ENCODE measurements at places on chromosomes 3 and 15.

DNA sequence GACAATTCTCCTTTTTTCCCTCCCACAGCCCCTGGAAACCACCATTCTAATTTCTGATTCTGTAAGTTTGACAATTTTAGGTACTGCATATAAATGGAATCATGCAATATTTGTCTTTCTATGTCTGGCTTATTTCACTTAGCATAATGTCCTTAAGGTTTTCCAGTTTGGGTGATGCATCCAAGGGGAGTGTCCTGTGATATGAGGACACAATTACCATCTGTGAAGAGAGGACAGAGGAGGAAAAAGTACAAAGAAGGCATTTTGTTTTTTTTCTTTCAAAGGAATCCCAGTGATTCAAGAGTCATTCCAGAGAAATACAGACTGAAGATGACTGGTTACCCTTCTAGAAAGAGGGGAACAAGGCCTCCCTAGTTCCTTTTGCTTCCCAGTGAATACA is 514.7 kb upstream of the TGFBR2 start:
- no peak for DNase-seq
- H3K27me3 ChIP-seq = no peaks in the 10 kb centered on the region
- no peak overlapping the region for H3K4me3 ChIP-seq
- no peaks in the 10 kb centered on the region for H3K36me3 ChIP-seq

GRCh38 chr3:146626403-146627122 is 21.4 kb upstream of the PLSCR5 start:
- DNase-seq = no peak
- no peaks in the 10 kb centered on the region for H3K4me1 ChIP-seq
- H3K4me3 ChIP-seq = no peak overlapping the region
- H3K27me3 ChIP-seq = no peaks in the 10 kb centered on the region
- H3K36me3 ChIP-seq = no peaks in the 10 kb centered on the region

DNA sequence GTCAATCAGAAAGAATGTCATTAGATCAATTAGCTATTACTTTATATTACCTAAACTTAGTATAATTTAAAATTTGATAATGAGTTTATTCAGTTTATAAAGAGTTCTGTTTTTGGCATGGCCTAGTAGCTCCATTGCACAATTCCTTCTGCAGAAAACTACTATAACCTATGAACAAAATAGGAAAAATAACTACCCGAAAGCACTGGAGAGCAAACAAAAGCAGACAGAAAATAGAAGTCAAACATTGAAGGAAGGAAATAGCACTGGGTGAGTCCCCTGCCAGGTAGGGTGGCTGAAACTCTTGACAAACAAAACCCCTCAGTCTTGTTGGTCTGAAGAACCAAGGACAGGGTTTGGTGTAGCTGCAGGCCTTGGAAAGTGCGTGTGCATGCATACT is 37.5 kb downstream of the CMC1 start:
- no peak overlapping the region for H3K27ac ChIP-seq
- DNase-seq = no peak

DNA sequence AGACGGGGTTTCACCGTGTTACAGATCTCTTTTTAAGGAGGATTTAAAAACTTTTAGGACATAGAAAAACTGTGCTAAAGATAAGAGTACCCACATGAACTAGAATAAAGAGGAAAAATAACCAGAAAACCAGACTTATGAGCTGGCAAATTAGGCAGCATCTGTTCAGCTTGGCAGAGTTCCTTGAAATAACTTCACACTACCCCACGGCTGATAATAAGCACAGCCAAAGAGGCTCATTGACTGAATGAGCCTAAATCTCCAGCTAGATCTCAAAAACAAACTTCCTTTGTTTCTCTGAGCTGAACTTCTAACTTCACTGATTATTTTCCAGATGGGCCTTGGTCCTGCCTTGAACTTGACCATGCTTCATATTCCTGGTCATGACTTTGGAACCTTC is 26.7 kb upstream of the PIK3R4 start:
- no peak overlapping the region for H3K4me3 ChIP-seq
- H3K36me3 ChIP-seq = no peaks in the 10 kb centered on the region
- DNase-seq = no peak
- H3K27me3 ChIP-seq = peaks cover 4% of the 10 kb centered on the region
- H3K4me1 ChIP-seq = no peaks in the 10 kb centered on the region

- H3K27me3 ChIP-seq = no peaks in the 10 kb centered on the region
- H3K4me3 ChIP-seq = no peak overlapping the region
- H3K36me3 ChIP-seq = no peaks in the 10 kb centered on the region
- no peak overlapping the region for H3K27ac ChIP-seq
- no peak for DNase-seq
Measured at GRCh38 chr15:66816201-66816600, 114.2 kb downstream of the SMAD6 start.

DNA sequence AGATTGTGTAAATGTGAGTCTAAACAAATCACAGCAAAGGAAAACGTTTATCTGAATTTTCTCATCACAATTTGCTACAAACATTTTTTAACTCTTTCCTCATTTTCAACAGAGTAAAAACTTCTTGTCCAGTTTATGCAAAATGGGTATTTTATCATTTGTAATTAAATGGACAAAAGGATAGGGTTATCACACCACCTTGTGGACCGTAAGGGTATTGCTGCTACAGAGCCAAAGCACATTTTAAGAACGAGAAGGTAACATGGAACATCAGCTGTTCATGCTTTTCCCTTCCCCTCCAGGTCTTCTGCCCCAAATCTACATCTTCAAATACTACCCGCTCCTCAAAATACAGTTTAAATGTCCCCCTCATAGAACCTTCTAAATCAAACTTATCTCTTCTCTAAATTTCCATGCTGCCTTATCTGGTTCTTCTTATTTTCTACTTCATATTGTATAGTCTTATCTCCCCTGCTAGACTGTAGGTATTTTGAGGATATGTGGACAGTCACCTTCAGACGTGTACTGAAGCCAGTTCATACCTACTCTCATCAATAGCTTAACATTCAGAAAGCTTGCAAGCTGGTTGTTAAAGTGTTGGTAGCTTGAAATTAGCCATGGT is 12.8 kb upstream of the SETMAR start:
- no peak overlapping the region for H3K27ac ChIP-seq
- H3K4me3 ChIP-seq = no peak overlapping the region
- peaks cover 8% of the 10 kb centered on the region for H3K27me3 ChIP-seq
- H3K4me1 ChIP-seq = no peaks in the 10 kb centered on the region

- DNase-seq = peak; percentile 83
- no peaks in the 10 kb centered on the region for H3K27me3 ChIP-seq
- peaks cover 15% of the 10 kb centered on the region for H3K4me1 ChIP-seq
- H3K4me3 ChIP-seq = no peak overlapping the region
- H3K27ac ChIP-seq = no peak overlapping the region
- H3K36me3 ChIP-seq = no peaks in the 10 kb centered on the region
Measured at GRCh38 chr3:86969500-86970189, 21.3 kb downstream of the VGLL3 start.

- no peaks in the 10 kb centered on the region for H3K4me1 ChIP-seq
- no peak overlapping the region for H3K27ac ChIP-seq
- H3K4me3 ChIP-seq = no peak overlapping the region
- DNase-seq = peak; percentile 18
- no peaks in the 10 kb centered on the region for H3K36me3 ChIP-seq
Measured at GRCh38 chr3:160044121-160044520, 55.5 kb downstream of the IL12A start.

- H3K4me3 ChIP-seq = no peak overlapping the region
- no peaks in the 10 kb centered on the region for H3K36me3 ChIP-seq
- DNase-seq = no peak
- no peaks in the 10 kb centered on the region for H3K4me1 ChIP-seq
Measured at GRCh38 chr15:96367311-96368200, 37.1 kb downstream of the NR2F2 start.

- no peaks in the 10 kb centered on the region for H3K36me3 ChIP-seq
- no peaks in the 10 kb centered on the region for H3K27me3 ChIP-seq
- peaks cover 31% of the 10 kb centered on the region for H3K4me1 ChIP-seq
- no peak overlapping the region for H3K4me3 ChIP-seq
Measured at GRCh38 chr3:172145031-172145686, 105.8 kb downstream of the FNDC3B start.

- DNase-seq = peak; percentile 78
- H3K4me1 ChIP-seq = peaks cover 21% of the 10 kb centered on the region
- H3K36me3 ChIP-seq = no peaks in the 10 kb centered on the region
- peak overlapping the region; percentile 39 for H3K27ac ChIP-seq
Measured at GRCh38 chr3:34947834-34948233, 691.5 kb upstream of the ARPP21 start.

DNA sequence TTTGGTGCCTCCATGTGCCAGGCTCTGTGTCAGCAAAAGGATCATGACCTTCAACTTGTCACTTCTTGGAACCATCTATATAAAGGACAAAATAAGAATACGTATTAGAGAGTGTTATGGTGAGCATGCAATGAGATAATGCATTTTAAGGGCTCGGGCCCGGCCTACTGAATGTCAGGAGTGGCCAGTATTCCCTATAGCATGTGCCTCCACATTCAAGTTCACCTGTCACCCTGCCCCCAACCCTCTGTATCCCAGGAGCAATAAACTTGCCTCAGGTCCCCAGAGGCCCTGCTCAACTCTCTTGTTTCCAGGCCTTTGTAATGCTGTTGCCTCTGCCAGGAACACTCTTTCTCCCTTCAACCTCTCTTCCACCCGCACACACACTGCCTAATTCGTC is 90.2 kb upstream of the SLC6A11 start:
- no peak overlapping the region for H3K4me3 ChIP-seq
- no peaks in the 10 kb centered on the region for H3K36me3 ChIP-seq
- H3K4me1 ChIP-seq = no peaks in the 10 kb centered on the region
- peaks cover 35% of the 10 kb centered on the region for H3K27me3 ChIP-seq

- H3K4me3 ChIP-seq = no peak overlapping the region
- no peaks in the 10 kb centered on the region for H3K27me3 ChIP-seq
- no peak overlapping the region for H3K27ac ChIP-seq
Measured at GRCh38 chr3:141682007-141682406, 56.1 kb upstream of the RNF7 start.

DNA sequence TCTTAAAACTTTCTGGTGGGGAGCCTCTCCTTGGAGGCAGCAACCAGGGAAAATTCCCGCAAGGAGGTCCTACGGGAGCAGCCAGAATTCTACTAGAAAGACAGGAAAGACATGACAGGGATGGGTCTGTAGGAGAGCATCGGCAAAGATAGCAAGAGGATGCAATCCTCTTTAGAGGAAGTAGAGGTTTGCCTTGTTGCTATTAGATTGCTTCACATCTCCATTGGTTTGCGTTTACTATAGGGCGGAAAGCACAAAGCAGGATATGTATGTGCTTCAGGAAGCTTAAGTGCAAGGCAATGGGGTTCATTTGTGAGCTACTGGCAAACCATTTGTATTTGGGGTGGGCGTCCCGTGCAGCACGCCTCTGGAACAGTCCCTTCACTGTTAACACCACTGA is 193.0 kb downstream of the RORA start:
- H3K27ac ChIP-seq = no peak overlapping the region
- no peaks in the 10 kb centered on the region for H3K36me3 ChIP-seq
- no peaks in the 10 kb centered on the region for H3K27me3 ChIP-seq
- H3K4me3 ChIP-seq = no peak overlapping the region
- peaks cover 10% of the 10 kb centered on the region for H3K4me1 ChIP-seq

DNA sequence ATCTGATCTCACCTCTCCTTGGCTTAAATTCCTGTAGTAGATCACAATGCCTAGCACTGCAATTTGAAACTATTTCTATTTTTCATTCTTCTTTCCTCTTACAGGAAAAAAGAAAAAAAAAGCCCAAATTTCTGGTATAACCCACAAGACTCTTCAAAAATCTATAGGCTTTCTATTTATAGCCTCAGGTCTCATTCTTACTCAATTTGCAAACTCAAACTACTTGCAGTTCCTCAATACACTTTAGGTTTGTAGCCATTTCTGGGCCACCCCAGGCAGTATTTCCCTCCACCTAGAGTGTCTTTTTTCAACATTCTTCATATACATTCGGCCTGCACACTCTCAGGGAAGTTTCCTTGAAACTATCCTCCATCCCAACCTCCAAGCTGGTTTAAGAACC is 169.0 kb downstream of the TBC1D5 start:
- no peaks in the 10 kb centered on the region for H3K27me3 ChIP-seq
- no peaks in the 10 kb centered on the region for H3K36me3 ChIP-seq
- no peak for DNase-seq

GRCh38 chr3:29690686-29691353 is 409.9 kb downstream of the RBMS3 start:
- H3K27me3 ChIP-seq = no peaks in the 10 kb centered on the region
- DNase-seq = no peak
- no peak overlapping the region for H3K27ac ChIP-seq
- no peak overlapping the region for H3K4me3 ChIP-seq

DNA sequence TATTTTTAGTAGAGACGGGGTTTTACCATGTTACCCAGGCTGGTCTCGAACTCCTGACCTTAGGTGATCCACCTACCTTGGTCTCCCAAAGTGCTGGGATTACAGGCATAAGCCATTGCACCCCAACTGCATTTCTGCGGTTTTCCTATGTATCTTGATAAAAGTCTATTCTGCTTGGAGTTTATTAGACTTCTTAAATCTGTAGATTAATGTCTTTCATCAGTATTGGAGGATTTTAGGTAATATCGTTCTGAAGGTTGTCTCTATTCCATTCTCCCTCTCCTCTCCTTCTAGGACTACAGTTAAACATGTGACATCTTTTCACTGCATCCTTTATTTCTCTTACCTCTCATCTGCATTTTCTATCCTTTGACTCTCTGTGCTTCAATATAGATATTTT is 46.3 kb upstream of the GCNT3 start:
- H3K27ac ChIP-seq = no peak overlapping the region
- no peak overlapping the region for H3K4me3 ChIP-seq
- DNase-seq = no peak
- no peaks in the 10 kb centered on the region for H3K27me3 ChIP-seq

GRCh38 chr3:99862208-99862607 is 44.5 kb downstream of the CMSS1 start:
- no peaks in the 10 kb centered on the region for H3K36me3 ChIP-seq
- H3K4me3 ChIP-seq = no peak overlapping the region
- no peak for DNase-seq
- H3K27ac ChIP-seq = no peak overlapping the region

GRCh38 chr15:76185716-76186115 is 125.6 kb downstream of the ETFA start:
- no peak overlapping the region for H3K4me3 ChIP-seq
- peak; percentile 86 for DNase-seq
- no peak overlapping the region for H3K27ac ChIP-seq
- H3K27me3 ChIP-seq = no peaks in the 10 kb centered on the region

DNA sequence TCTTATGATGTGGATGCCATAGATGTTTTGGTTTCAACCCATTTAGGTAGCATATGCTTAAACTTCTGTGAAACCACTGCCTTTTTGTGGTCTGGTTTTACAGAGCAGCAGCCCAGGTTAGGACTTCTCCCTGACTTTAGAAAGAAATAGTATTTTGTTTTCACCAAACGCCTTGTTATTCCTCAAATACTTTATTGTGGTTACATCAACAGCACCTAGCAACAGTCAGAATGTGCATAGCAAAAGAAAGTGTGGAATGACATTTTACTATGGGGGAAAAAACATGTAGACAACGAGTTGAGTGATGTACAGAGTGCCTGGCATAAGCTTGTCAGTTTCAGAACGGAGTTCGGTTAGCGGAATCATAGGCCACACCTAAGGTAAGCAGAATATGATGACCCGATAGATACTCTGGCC is 159.2 kb downstream of the TPRG1 start:
- DNase-seq = no peak
- H3K4me3 ChIP-seq = no peak overlapping the region
- H3K27ac ChIP-seq = no peak overlapping the region
- no peaks in the 10 kb centered on the region for H3K36me3 ChIP-seq
- peaks cover 6% of the 10 kb centered on the region for H3K4me1 ChIP-seq

All from A673 (cell line).